NCI-H1694 (cell line): ENCODE measurements at places on chromosomes 5 and 9.

GRCh38 chr9:78158286-78158685 lies 77.6 kb upstream of the CEP78 start:
- DNase-seq: no peak

DNA sequence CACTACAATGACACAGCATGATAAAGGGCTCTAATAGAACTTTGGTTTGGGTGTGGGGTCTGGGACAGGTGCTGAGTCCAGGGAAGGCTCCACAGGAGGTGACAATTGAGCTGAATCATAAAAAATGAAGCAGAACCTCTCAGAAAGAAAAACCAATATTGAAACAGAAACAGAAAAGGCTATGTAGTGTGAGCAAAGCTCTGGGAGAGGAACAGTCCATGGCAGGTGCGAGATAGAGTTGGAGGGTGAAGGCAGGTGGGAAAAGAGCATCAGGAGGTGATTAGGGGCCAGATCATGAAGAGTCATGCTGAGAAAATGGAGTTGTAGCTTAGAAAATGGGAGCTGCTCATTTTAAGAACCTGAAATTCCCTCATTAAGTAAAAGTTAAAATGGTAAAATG lies 164.9 kb downstream of the KCTD16 start:
- DNase-seq: no peak

- peak; percentile 25 for DNase-seq
Observed at GRCh38 chr9:108934323-108934893, at the start of gene ABITRAM. Gene ABITRAM, plus strand, starts transcription at chr9:108934400. Its CDS starts 87 bp downstream, at chr9:108934487.

DNA sequence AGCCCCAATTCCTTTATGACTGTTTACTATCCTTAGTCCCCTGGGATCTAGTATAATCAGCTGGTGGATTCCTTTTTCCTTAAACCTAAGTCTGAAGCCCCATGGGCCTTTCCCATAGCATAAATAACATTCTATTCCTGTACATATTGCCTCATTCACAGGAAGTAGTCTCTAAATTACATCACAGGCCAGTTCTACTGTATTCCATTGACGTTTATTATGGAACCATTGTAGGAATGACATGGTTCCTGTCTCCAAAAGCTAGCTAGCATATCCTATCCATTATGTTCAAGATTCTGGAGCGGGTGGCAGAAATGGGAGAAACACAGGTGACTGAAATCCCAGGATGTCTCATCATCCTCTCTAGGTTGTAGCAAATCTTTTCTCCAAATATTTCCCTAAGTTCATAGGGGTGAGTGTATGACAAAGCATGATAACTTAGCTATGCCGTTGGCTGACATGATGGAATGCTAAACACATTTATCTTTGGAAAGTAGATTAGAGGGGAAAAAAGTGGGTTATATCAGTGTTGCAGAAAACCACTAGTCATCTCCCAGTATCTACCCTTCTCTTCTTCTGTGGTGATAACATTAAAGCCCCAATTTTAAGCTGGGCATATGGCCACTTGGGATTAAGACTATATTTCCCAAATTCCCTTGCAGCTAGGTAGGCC lies 140.1 kb downstream of the FGF1 start:
- DNase-seq: no peak

GRCh38 chr5:64628901-64629300 lies 61.4 kb upstream of the SHISAL2B start:
- no peak for DNase-seq

DNA sequence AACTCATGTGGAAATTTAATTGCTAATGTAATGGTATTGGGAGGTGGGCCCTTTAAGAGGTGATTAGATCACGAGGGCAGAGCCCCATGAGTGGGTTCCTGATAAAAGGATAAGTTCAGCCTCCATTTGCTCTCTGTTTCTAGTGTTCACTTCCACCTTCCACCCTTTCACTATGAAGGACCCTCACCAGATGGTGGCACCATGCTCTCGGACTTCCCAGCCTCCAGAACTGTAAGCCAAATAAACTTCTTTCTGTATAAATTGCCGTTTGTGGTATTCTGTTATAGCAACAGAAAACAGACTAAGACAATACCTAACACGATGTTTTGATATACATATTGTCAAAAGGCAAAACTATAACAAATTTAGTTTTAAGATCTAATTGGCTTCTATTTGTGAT lies 166.2 kb downstream of the DEPDC1B start:
- no peak for DNase-seq

GRCh38 chr5:76983468-76983867 lies 30.6 kb downstream of the CRHBP start:
- DNase-seq: no peak

DNA sequence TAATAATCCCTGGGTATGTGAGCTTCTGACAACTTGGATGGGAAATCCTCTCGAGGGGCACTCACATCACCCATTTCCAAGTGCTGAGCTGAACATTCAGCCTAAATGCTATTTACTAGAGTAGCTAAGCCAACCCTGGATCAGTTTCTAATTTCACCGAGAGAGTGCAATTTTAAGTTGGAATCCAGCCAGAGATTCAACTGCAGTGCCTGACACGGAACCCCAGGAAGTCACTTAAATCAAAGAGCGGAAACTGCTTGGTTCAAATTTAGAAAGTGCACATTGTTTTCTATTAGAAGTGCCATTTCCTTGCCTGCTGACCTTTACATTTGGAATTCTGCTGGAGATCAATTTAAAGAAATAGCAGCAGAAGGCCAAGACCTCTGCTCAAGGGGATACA lies 8.8 kb downstream of the SPRY4 start:
- DNase-seq: peak; percentile 31

- DNase-seq: no peak
Observed at GRCh38 chr5:77957516-77957915, 181.4 kb upstream of the TBCA start.

GRCh38 chr5:133902511-133903118 lies 65.8 kb downstream of the C5orf15 start:
- peak; percentile 33 for DNase-seq

GRCh38 chr5:69024241-69024651 lies 69.6 kb upstream of the SLC30A5 start:
- peak; percentile 31 for DNase-seq

DNA sequence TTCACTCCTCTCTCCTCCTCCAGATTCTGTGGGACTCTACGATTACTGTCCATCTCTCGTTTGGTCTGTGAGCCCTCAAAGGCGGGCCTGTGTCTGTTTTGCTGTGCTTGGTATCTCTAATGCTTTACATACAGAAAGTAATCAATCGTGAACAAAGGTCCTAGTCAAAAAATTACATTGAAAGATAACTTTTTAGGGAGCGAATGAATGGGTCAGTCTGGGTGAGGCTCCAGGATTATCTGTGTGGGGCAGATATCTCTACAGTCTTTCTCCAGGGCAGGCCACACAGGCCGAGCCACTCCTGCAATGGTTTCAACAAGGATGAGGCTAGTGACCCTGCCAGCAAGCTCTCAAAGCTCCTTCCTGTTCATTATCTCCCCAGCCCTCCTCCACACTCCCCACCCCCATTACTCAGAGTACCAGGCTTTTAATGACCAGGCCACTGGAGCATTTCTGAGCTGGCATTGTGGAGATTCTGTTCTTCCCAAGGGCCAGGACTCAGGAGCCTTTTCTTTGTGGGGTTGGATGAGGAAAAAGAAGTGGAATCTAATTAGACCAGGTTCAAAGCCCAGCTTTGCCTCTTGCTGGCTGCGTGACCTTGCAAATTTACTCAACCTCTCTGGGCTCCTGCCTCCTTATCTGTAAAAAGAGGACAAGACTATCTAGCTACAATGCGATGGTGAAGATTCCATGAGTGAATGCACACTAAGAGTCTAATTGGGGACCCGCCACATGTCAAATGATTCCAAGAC lies 10.2 kb downstream of the CORO2A start:
- no peak for DNase-seq

DNA sequence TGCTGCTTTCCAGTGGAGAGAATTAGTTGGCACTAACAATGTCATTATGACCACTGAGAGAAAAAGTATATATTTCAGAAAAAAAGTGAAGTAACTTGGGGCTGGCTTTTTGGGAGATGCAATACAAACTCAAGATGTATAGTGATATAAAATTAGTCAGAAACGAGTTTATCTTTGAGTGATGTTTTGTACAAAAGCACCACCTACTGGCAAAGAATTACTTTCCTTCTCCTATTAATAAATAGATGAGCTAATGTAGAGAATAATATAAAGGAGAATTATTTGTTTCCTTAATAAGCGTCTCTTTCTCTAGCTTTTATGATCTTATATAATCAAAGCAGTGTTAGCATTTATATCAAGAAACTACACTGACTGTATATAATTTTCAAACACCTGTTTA lies 158.8 kb downstream of the MEF2C start:
- no peak for DNase-seq

- no peak for DNase-seq
Observed at GRCh38 chr9:19410594-19410993, 1.8 kb downstream of the ACER2 start.

DNA sequence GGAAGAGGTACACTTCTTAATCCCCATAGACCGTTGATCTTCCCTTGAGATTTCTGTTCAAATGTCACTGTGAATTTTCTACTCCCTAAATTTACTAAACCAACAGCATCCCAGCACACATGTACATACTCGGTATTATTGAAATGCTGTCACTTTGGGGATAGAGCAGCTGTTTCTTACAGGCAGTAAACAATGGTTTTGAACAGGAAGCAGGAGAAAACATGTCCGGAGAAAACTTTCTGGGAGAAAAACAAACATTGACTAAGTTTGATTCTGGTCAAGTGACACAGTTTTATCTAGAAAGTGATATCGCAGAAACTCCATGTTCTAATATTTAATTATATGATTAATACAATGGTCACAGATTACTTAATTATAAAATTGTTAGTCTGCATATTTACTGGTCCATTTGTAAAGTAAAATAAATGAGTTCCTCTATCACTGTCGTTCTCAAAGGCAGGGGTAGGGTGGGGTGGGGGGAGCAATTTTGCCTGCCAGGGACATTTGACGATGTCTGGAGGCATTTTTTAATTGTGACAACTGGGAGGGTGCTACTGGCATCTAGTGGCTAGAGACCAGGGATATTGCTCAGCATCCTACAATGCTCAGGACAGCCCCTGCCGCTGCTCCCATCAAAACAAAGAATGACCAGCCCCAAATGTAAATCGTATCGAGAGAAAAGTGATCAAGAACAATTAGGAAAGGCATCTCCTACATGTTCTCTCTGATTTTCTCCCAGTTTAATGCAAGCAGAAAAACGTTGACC lies 12.2 kb downstream of the TAS2R1 start:
- DNase-seq: no peak

GRCh38 chr9:68643901-68644809 lies 60.9 kb upstream of the PIP5K1B start:
- no peak for DNase-seq

GRCh38 chr5:65742565-65743231 lies 20.7 kb downstream of the NLN start:
- peak; percentile 31 for DNase-seq

- no peak for DNase-seq
Observed at GRCh38 chr5:104189031-104189430, 626.4 kb upstream of the NUDT12 start.

DNA sequence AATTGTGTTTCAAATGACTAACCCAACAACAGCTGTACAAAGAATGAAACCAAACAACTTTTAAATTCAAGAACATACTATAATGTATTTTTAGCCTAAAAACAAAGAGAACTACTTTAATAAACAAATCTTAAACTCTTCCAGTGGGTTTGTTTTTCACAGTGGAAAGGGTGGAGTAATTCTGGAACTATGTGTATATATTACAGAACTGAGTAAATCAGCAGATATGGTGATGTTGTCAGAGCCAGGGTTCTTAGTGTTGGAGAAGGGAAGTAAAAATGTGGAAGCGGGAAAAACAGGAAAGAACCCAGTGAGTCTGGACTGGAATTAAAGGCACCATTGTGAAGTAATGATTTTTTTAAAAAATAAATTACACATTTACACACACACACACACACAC lies 144.9 kb downstream of the CDK5RAP2 start:
- no peak for DNase-seq

GRCh38 chr5:134053840-134054338 lies 49.1 kb upstream of the VDAC1 start:
- no peak for DNase-seq

GRCh38 chr9:19429595-19429994 lies 20.8 kb downstream of the ACER2 start:
- DNase-seq: no peak

- DNase-seq: peak; percentile 48
Observed at GRCh38 chr5:19837536-19838174, 150.3 kb downstream of the CDH18 start.

DNA sequence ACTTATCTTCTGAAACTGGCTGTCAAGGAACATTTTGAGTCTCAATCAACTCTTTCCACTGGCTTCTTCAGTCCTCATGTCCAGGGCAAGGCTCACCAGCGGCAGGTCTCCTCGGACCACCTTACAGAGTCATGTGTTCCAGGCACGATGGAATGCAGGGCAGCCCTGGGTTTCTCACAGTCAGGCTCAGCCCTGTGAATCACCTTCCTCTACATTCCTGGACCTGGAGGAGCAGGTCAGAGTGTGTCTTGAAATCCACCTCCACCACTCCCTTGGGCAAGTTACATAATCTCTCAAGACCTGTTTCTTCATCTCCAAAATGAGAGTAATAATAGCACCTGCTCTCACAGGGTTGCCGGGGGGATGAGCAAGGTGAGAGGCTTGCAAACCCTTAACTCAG lies 16.0 kb downstream of the ENC1 start:
- DNase-seq: no peak
